ENCODE measurements at places on chromosomes 2 and 18.

- no peak for DNase-seq
Observed at GRCh38 chr18:13288509-13289133, 70.1 kb downstream of the LDLRAD4 start.

- peak; percentile 47 for DNase-seq
Observed at GRCh38 chr2:149017116-149017985, 21.1 kb upstream of the LYPD6B start.

DNA sequence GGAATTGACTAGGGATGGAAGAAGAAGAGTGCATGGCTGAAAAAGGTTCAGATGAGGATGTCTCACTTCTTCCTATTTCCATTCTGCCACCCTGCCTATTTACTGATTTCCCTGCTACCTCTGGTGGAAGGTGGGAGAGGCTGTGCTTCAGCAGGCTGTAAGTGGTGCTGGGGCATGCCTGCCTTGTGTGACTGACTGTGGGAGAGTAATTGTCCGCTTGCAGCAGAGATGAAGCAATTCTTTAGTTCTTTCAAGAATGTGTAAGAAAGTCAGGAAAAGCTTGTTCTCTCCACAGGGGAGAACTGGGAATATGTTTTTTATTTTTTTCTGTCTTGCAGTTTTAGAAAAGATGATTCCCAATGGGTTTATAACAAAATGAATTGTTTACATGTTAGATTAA, 72.5 kb upstream of the NYAP2 start:
- no peak for DNase-seq

GRCh38 chr2:240579771-240580614, 6.5 kb upstream of the CAPN10 start:
- DNase-seq: peak; percentile 86

DNA sequence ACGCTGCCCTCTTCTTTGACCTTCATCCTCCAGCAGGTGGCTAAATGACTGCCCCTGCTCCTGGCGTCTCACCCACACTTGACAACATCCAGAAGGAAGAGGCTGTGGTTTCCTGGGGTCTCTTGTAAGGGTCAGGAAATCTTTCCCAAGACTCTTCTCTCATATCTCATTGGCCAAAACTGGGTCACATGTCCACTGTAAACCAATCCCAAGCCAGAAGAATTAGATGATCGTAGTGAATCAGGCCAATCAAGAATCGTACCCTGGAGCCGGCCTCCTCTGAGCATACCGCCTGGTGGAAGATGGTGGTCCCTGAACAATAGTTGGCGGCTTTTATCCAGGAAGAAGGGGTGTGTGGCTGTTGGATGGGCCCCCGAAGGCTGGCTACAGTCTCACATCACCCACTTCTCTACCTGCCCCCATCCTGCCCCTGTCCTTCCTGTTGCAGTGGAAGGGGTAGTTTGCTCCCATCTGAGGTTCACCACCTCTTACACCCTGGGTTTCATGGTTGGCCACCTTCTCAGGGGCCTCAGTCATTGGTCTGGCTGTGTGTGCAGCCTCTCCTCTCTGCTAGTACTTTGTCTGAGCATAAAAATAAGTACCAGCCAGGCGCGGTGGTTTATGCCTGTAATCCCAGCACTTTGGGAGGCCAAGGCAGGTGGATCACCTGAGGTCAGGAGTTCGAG, 3.8 kb downstream of the SAG start:
- no peak for DNase-seq

DNA sequence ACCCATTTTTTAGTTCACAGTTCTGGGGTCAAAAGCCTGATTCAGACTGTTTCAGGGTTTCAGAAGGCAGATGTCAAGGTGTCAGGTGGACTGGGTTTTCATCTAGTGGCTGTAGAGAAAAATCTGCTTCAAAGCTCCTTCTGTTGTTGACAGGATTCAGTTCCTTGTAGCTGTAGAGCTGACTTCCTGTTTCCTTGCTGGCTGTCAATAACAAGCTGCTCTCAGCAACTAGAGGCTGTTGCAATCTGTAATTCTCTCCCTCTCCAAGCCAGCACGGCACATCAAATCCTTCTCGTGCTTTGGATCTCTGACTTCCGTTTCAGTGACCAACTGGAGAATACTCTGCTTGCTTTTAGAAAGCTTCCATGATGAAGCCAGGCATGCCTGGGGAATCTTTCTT, 179.4 kb downstream of the DOK6 start:
- no peak for DNase-seq

DNA sequence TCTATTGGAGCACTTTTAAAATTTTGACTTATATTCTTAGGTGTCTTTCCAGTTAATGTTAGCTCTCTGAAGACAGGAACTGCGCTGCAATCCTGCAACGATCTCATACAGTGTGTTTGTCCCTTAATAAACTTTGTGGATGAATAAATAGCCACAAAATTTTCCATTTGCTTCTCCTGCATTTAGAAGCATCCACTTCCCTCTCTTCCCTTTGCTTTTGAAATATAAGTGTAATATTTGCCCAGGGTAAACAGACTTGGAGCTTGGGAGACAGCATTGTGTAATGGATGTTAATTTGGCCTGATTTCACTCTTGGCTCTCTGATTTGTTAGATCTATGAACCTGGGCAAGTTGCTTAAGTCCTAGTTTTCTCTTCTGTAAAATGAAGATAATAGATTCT, 58.2 kb upstream of the CD28 start:
- no peak for DNase-seq

DNA sequence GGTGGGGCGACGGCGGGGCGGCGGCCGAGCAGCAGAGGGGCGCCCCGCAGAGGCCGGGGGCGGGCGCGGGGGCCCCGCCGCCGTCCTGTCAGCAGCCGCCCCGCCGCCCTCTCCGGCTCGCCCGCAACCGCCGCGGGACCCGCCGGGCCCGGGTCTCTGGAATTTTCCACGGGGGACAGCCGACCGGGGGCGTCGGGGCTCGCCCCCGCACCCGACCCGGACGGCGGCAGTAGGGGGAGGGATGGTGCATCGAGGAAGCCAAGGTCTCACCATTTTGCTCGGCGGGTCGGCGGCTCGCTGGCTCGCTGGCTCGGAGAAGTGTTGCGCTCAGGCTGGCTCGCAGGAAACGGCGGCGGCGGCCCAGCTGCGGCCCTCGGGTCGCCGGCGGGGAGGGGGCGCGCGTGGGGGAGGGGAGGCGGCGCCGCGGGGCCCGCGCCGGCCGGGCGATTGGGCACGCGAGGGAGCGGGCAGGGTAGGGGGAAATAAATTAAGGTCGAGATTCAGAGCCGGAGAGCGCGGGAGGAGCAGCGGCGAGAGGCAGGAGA, 405 bp downstream of the PPP3R1 start:
- DNase-seq: no peak
